Glomerular endothelial cell (primary cell): ENCODE measurements at places on chromosomes 5 and 9. TPM values are rescaled to one million over a fixed set of nuclear protein-coding genes. Genes with fewer than 3 reads are reported as not detected.

DNA sequence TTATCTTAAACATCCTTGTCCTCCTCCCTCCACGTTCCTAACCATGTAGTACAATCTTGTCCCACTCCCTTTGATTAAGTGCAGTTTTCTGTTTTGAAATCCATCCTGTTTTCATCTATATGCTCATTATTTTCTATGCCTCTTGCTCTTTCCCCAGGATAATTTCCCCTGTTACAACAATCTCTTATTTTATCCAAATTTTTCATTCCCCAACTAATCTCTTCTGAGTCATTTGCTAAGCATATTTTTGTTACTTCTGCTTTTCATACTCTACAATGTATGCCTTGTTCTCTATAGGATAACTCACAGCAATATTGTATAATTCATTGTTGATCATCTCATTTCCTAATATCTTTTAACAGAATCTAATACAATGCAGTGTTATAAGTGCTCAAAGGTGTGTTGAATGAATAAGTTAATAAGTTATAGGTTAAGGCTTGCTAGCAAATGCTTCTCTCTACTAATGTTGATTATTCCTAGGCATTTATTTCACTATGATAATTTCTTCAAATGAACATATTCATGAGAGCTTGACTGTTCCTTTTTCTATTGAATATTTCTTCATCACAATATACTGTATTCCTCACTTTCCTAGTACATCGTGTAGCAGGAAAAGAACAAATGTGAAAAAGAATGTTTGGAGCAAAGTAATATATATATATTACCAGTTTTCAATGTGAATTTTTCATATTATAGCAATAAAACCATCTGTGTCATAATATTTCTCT is 1.5 kb downstream of the OMD start:
- DNase-seq = no peak

The SLC1A1 gene
- 10.9 and 13.0 TPM in 2 replicates for total RNA-seq

- no peak for DNase-seq
Observed at GRCh38 chr5:73960426-73960825, 334.4 kb downstream of the ARHGEF28 start.

DNA sequence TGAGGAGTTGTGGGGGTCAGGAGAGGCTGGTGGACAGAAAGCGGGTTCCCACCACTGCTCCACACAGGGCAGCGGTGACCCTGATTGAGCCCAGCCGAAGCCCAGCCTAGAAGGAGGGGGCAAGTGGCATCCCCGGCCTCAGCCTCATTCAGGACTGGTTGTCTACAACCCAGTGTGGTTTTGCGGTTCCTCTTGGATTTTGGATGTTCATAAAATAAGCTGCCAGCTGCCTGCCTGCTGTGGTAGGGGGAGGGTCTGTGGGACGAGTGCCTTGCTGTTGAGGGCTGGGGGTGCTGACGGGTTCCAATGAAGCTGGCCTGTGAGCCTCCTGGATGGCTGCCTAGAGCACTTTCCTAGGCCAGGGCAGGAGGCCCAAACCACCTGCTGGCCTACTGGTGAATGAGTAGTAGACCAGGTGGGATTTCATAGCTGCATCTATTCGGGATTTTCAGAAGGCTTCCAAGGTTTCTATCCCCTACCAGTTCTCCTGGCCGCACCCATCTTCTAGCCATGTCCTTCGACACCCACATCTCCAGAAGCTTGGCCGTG is 102.4 kb downstream of the NDFIP1 start:
- no peak for DNase-seq

- no peak for DNase-seq
Observed at GRCh38 chr9:87615136-87615535, 110.8 kb upstream of the CTSL start.

DNA sequence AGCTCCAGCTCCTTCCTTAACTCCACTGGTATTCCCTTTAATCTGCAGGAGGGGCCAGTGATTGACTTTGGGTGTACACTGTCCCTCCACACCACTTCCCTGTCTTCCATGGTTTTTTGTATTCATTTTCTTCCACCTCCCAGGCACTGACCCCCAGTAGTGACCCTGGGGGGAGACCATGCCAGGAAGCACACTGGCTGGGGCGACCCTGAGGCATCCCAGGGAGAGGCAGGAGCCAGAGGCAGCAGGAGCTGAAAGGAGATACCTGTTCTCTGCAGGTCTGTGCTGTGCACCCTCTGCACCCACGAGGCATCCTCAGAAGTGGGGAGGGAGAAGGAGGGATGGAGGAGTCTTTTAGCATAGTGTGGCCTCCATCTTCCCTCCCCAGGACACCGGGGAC is 27.6 kb downstream of the IRX4 start:
- DNase-seq = no peak

- no peak for DNase-seq
Observed at GRCh38 chr9:14369011-14369410, 55.1 kb upstream of the NFIB start.

The PGM5 gene
- total RNA-seq = 1.4 and 3.3 TPM in 2 replicates

GRCh38 chr5:72369711-72370110 is 49.5 kb downstream of the PTCD2 start:
- no peak for DNase-seq

- DNase-seq = no peak
Observed at GRCh38 chr9:137390553-137391410, 32.2 kb downstream of the EXD3 start.

DNA sequence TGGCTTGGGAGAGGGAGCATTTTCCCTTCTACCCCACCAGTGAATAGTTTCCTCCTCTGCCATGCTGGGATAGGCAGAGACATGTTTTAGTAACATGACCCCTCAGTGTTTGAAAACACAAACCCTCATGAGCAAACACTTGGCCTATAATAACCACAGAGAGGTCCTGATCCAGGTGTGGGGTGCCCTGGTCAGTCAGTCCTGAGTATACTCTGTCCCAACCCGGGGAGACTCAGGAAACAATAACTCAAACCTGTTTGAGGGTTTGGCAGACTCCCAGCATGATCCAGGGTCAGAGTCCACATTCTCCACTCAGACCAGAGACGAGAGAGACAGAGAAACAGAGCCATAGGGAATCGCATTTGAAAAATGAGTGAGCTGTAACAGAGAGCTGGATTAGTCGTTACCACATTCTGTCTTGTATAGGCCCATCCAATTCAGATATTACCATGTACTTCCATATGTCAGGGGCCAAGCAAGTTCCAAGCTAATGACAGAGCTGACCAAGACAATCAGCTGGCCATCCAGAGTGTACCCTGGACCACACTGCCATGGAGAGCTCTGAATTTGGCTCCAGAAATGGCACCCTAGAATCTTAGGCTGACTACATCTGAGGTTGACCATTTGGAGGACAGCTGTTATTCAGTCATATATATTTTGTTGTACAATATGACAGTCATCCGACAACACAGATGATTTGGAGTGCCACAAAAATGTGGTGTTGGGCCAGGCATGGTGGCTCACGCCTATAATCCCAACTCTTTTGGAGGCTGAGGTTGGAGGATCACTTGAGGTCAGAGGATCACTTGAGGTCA is 4.2 kb upstream of the CA9 start:
- no peak for DNase-seq

The NUTM2F gene
- total RNA-seq = not detected in 2 replicates

DNA sequence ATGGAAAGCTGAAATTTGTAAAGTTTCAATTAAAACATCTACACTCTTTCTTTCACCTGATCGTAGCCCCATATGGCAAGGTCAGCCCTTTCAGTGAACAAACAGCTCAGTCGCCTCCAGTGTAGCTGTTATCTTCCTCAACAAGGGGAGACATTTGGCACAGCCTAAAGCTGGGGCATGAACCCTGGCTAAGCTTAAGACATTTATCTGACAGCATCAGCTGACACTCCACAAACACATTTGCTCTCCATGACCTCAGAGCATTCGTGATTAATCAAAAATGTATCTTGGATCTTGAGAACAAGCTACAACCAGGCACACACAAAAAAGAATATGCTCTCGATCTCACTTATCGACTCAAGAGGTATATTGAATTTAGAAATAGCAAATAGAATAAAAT is 67.3 kb downstream of the POU5F2 start:
- no peak for DNase-seq

GRCh38 chr5:87190041-87190440 is 77.6 kb upstream of the RASA1 start:
- no peak for DNase-seq

The DPM2 gene
- 19.7 and 28.6 TPM in 2 replicates for total RNA-seq

GRCh38 chr5:68476854-68477253 is 261.3 kb downstream of the PIK3R1 start:
- DNase-seq = no peak

GRCh38 chr9:90000925-90001324 is 396.1 kb downstream of the GADD45G start:
- DNase-seq = no peak

DNA sequence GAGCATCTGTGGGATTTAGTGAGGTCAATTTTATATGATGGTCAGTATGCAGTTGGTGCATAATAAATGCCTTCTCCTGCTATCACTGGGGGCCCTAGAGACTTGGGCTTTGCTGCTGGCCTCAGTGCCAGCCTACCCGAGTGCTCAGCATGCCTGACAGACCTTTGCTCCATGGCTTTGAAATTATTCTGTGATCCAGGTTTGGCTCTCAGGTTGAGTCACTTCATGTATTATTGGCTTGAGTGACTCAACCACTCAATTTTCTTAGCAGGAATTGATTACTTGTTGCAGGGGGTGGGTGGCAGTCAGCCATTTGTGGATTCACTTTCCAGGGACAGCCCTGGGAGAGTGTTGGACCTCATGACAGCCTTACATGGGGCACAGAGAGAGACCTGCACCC is 13.5 kb downstream of the SLC25A48 start:
- no peak for DNase-seq

- peak; percentile 34 for DNase-seq
Observed at GRCh38 chr5:989961-990530, 18.6 kb upstream of the NKD2 start.

- no peak for DNase-seq
Observed at GRCh38 chr5:59034498-59035186, 451.8 kb downstream of the RAB3C start.

GRCh38 chr9:13718086-13718485 is 438.6 kb upstream of the MPDZ start:
- no peak for DNase-seq

The NEURL1B gene
- 15.2 and 19.4 TPM in 2 replicates for total RNA-seq

GRCh38 chr5:135386886-135387628 is 12.0 kb downstream of the MACROH2A1 start:
- peak; percentile 18 for DNase-seq

The SMAD5 gene
- 42.6 and 50.6 TPM in 2 replicates for total RNA-seq

The KIF24 gene
- 0.63 and 1.8 TPM in 2 replicates for total RNA-seq

The GNA14 gene
- 43.6 and 67.3 TPM in 2 replicates for total RNA-seq

The PHYKPL gene
- 23.3 and 31.0 TPM in 2 replicates for total RNA-seq
